Heart right ventricle (tissue), 16 donors: ENCODE measurements at places on chromosomes 16 and 17.

GRCh38 chr17:80950466-80951120 is 41.0 kb upstream of the CHMP6 start:
- H3K4me1 ChIP-seq = no peaks in the 10 kb centered on the region
- no peaks in the 10 kb centered on the region for H3K27me3 ChIP-seq
- no peak overlapping the region for H3K4me3 ChIP-seq
- DNase-seq = no peak
- H3K27ac ChIP-seq = no peak overlapping the region

DNA sequence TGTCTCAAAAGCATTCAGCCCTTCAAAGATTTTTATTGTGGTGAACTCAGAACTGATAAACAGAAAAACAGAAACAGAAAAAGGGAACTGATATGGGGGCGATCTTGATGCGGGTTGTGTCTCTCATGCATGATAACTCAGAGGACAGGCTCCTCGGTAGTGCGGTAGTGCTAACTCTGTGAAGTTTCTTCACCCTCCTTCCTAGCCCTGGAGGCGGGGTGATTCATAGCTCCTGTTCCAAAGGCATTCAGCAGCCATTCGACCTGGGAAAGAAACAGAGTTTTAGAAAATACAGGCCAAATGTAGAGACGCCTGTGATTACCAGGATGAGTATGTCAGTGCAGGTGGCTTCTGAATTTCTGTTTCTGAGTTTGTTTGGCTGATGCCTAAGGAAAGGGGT is 5.5 kb upstream of the MAF start:
- no peaks in the 10 kb centered on the region for H3K36me3 ChIP-seq
- H3K4me1 ChIP-seq = peaks cover 5% of the 10 kb centered on the region
- H3K27me3 ChIP-seq = peaks cover 12% of the 10 kb centered on the region
- H3K4me3 ChIP-seq = no peak overlapping the region
- no peak overlapping the region for H3K27ac ChIP-seq

GRCh38 chr16:82801361-82801760 is 174.6 kb downstream of the CDH13 start:
- no peak for DNase-seq
- no peak overlapping the region for H3K4me3 ChIP-seq
- H3K27me3 ChIP-seq = no peaks in the 10 kb centered on the region
- no peaks in the 10 kb centered on the region for H3K36me3 ChIP-seq
- H3K27ac ChIP-seq = no peak overlapping the region

DNA sequence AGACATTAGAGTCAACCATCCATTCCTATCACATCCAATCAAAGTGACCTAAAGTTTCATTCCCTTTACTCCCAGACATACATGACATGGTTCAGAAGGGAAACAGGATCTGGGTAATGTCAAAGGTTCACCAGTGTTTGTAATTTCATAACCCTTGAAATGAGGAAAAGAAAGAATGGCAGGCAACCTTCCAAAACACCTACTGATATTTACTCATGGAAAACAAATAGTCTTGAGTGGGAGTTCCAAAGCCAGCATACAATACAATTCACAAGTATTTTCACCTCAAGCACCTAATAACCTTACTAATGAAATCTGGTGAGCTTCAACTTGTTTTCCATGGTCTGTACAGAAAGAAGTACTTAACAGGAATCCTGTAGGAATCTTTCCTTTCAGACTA is 72.5 kb upstream of the AXIN2 start:
- H3K4me1 ChIP-seq = peaks cover 3% of the 10 kb centered on the region
- no peaks in the 10 kb centered on the region for H3K36me3 ChIP-seq
- DNase-seq = no peak
- no peak overlapping the region for H3K4me3 ChIP-seq
- H3K27me3 ChIP-seq = no peaks in the 10 kb centered on the region
- H3K27ac ChIP-seq = no peak overlapping the region

GRCh38 chr17:75078284-75079022 is 9.3 kb upstream of the SLC16A5 start:
- peak overlapping the region; percentile 85 for H3K27ac ChIP-seq
- H3K4me1 ChIP-seq = peaks cover 24% of the 10 kb centered on the region
- no peak for DNase-seq
- no peaks in the 10 kb centered on the region for H3K36me3 ChIP-seq
- H3K4me3 ChIP-seq = no peak overlapping the region

- DNase-seq = peak; percentile 34
- no peak overlapping the region for H3K4me3 ChIP-seq
- no peaks in the 10 kb centered on the region for H3K36me3 ChIP-seq
- peaks cover 29% of the 10 kb centered on the region for H3K4me1 ChIP-seq
- H3K27me3 ChIP-seq = peaks cover 38% of the 10 kb centered on the region
These were observed 3.7 kb upstream of the CACNA1G start for GRCh38 chr17:50556803-50557202.

DNA sequence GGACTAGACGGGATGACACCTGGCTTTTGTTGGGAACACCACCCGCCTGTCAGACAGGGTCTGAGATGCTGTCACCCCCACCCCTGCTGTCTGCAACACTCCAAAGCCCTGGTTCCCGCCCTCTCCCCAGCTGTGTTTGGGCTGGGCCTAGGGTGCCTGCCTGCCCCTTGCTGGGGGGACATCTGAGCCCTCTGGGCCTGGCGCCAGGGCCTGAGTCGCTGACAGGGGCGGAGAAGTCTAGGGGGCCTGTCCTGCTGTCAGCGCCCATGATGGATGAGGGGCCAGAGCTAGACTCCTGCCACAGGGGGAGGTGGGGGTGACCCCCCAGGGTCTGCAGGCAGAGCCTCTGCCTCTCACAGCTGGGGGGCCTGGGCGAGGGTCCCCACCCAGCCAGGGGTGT is 7.6 kb upstream of the PKMYT1 start:
- no peaks in the 10 kb centered on the region for H3K36me3 ChIP-seq
- no peak overlapping the region for H3K27ac ChIP-seq
- no peaks in the 10 kb centered on the region for H3K27me3 ChIP-seq
- H3K4me3 ChIP-seq = no peak overlapping the region
- H3K4me1 ChIP-seq = peaks cover 8% of the 10 kb centered on the region
- no peak for DNase-seq

- DNase-seq = no peak
- no peaks in the 10 kb centered on the region for H3K4me1 ChIP-seq
- H3K4me3 ChIP-seq = no peak overlapping the region
- H3K27ac ChIP-seq = no peak overlapping the region
- peaks cover 100% of the 10 kb centered on the region for H3K36me3 ChIP-seq
These were observed 44.0 kb downstream of the MARVELD3 start for GRCh38 chr16:71669926-71670536.
